Uterus (tissue), 4 donors: ENCODE measurements at places on chromosomes 6 and 20. TPM values are rescaled to one million over a fixed set of nuclear protein-coding genes. Genes with fewer than 3 reads are reported as not detected.
A peak's percentile ranks its signal among the peaks of the same experiment; 100 is the strongest.

The ECT2L gene
- total RNA-seq = 1.5 TPM

The EYA2 gene
- 11.0 TPM for total RNA-seq

DNA sequence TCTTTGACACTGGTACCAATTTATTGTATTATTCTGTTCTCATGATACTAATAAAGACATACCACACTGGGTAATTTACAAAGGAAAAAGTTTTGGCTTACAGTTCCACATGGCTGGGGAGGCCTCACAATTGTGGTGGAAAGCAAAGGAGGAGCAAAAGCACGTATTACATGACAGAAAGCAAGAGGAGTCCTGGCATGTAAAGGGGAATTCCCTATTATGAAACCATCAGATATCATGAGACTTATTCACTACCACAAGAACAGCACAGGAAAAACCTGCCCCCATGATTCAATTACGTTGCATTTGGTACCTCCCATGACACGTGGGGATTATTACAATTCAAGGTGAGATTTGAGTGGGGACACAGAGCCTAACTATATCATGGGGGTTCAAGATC, 43.4 kb downstream of the SLC22A2 start:
- no peaks in the 10 kb centered on the region for H3K4me1 ChIP-seq
- no peak overlapping the region for H3K4me3 ChIP-seq
- no peak overlapping the region for H3K27ac ChIP-seq
- H3K36me3 ChIP-seq = no peaks in the 10 kb centered on the region
- no peak for DNase-seq

DNA sequence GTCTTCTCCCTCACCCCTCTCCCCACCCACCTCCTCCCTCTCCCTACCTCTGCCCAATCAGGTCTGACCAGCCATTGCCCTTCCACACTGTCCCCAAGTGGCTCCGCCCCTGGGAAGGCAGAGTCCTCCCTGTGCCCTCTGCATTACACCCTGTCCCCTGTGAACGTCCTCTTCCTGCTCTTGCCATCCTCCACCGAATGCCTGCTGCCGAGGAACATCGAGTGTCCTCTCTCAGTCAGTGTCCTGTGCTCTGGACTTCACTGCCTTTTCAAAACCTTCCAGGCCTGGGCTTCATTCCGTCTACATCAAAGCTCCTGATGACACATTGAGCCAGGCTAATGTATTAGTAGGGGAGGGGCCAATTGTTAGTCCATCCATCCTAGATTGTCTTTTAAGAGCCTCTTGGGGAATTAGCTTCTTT, 3.3 kb upstream of the PACSIN1 start:
- H3K36me3 ChIP-seq = no peaks in the 10 kb centered on the region
- DNase-seq = no peak
- no peaks in the 10 kb centered on the region for H3K4me1 ChIP-seq
- H3K27me3 ChIP-seq = no peaks in the 10 kb centered on the region
- no peak overlapping the region for H3K27ac ChIP-seq
- H3K4me3 ChIP-seq = no peak overlapping the region

GRCh38 chr6:51265426-51265825, 446.8 kb downstream of the TFAP2B start:
- H3K4me3 ChIP-seq = no peak overlapping the region
- no peak for DNase-seq
- H3K36me3 ChIP-seq = no peaks in the 10 kb centered on the region
- no peak overlapping the region for H3K27ac ChIP-seq

DNA sequence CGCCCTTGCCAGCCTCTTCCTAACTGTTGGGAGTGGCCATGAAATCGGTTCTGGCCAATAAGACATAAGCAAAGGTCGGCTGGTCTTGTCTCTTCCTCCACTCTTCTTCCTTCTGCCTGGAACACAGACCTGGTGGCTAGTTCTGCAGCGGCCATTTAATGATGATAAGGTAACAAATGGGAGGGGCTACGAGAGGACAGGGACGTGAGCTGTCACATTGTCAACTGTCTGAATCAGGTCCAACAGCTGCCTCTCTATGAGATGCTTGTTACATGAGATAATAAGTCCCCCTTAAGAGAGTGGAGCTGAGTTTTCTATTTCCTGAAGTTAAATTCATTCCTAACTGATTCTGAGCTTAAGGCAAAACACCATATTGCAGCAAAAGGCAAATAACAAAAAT, 12.5 kb upstream of the TMEM242 start:
- no peak overlapping the region for H3K4me3 ChIP-seq
- H3K4me1 ChIP-seq = no peaks in the 10 kb centered on the region
- no peaks in the 10 kb centered on the region for H3K36me3 ChIP-seq
- H3K27ac ChIP-seq = no peak overlapping the region

GRCh38 chr6:108685970-108686369, 125.3 kb downstream of the FOXO3 start:
- H3K4me1 ChIP-seq = peaks cover 7% of the 10 kb centered on the region
- DNase-seq = no peak
- H3K36me3 ChIP-seq = no peaks in the 10 kb centered on the region
- no peaks in the 10 kb centered on the region for H3K27me3 ChIP-seq

GRCh38 chr20:63094767-63095499, 88.2 kb upstream of the BHLHE23 start:
- no peaks in the 10 kb centered on the region for H3K27me3 ChIP-seq
- DNase-seq = no peak
- H3K36me3 ChIP-seq = no peaks in the 10 kb centered on the region
- no peak overlapping the region for H3K27ac ChIP-seq

- H3K36me3 ChIP-seq = no peaks in the 10 kb centered on the region
- H3K4me3 ChIP-seq = no peak overlapping the region
- H3K27me3 ChIP-seq = no peaks in the 10 kb centered on the region
- no peak overlapping the region for H3K27ac ChIP-seq
- H3K4me1 ChIP-seq = no peaks in the 10 kb centered on the region
- no peak for DNase-seq
These were observed 167.3 kb downstream of the BCAS1 start for GRCh38 chr20:53902968-53903651.

DNA sequence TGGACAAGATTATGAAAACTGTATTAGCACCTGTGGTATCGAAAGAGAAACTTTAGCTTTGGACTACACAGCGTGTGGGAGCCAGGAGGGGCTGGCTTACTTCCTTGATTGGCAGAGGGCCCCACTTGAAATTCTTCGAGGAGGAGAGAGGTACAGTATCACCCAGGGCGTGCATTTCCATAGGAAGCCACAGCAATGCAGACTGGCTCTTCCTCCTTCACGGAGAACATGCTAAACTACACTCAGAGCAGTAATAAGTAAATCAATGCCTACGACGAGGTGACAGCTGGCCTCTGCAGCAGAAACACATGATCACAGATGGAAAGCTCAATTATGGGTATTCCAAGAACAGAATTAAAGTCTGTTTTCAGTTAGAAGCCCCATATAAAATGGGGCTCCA, 44.2 kb downstream of the MYLK4 start:
- DNase-seq = no peak

DNA sequence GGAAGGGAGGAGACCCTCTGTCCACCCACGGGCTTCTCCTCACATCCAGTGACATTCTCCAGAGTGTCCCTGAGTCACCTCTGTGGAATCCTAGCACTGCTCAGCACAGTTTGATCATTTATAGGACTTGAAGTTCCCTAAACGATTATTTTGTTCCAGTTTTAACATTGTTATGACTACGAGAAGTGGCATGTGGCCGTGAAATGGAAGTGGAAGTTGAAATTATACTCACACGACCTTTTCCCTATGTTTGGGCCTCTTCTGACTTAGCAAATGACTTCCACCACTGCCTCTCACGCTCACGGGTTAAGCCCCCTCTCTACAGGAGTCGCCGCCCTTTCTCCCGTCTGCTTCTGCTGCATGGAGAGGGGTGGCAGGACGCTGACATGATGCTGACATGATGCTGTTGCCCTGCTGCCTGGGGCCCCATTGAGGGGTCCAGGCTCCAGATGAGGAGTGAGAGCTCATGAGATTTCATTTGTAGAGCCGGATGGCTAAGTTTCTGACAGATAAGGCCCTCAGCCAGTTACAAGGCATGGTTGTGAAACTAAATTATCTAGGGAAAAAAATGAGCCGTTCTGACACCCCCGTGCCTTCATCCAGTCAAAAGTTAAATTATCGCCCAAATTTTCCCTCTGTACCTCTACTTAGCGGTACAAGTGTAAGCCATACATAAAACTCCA, 153.6 kb upstream of the UST start:
- peak; percentile 42 for DNase-seq
- H3K36me3 ChIP-seq = no peaks in the 10 kb centered on the region
- no peaks in the 10 kb centered on the region for H3K27me3 ChIP-seq

DNA sequence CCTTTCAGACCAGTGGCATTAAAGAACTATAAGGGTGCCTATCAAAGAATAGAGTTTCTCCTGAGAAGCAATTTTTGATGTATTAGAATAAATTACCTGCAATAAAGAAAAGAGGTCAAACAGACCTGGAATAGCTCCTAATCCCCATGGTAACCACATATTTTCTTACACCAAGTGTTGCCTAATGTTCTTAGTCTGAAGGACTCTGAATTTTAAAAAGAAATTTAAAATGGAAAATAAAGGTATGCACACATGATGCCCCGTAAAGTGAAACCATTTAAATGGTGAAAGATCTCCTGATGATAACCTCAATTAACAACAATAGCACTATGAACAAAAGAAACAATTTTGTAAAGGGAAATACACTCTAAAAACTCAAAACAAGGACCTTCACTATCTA, 55.1 kb upstream of the LOC128125822 start:
- no peaks in the 10 kb centered on the region for H3K36me3 ChIP-seq
- no peaks in the 10 kb centered on the region for H3K27me3 ChIP-seq
- H3K27ac ChIP-seq = no peak overlapping the region
- H3K4me3 ChIP-seq = no peak overlapping the region
- no peaks in the 10 kb centered on the region for H3K4me1 ChIP-seq
- DNase-seq = no peak

DNA sequence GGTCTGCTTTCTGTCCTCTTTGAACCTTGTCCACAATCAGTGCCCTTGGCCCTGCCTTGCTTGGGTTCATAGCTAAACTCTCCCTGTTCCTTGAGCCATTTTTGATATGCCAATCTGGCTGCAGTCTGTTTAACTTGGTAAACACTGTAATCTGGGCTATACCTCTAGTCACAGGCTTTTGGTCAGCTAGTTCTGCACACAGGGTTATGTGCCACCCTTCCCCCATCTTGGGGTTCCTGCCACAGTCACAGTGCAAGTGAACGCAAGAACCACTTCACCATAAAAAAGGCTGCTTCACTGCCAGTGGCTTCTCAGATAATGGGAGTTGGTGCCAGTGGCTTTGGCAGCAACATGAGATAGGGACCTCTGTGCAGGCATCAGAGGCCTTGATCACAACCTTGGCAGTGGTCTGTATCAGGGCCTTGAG, 10.9 kb upstream of the ATRN start:
- no peaks in the 10 kb centered on the region for H3K36me3 ChIP-seq
- no peak overlapping the region for H3K27ac ChIP-seq
- H3K4me3 ChIP-seq = no peak overlapping the region
- no peak for DNase-seq

DNA sequence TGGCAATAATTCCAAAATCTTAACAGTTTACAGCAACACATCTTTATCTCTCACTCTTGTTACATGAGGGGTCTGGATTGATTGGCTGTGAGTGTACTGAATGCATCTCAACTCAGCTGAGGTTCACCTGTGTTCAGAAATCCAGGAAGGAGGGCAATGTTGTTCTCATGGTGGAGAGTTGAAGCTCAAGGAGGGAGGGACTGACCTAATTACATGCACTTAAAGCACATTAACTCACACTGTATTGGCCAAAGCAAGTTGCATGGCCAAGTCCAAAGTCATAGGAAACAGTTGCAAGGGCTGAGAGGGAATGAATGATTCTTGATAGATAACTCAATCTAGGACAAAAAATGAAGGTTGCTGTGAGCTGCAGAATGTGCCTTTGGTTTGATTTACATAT, 102.2 kb downstream of the DOK5 start:
- DNase-seq = no peak
- H3K4me3 ChIP-seq = no peak overlapping the region
- H3K27me3 ChIP-seq = no peaks in the 10 kb centered on the region
